Fibroblast of the aortic adventitia (primary cell): ENCODE measurements at places on chromosomes 2 and 18. TPM values are rescaled to one million over a fixed set of nuclear protein-coding genes. Genes with fewer than 3 reads are reported as not detected.
A peak's percentile ranks its signal among the peaks of the same experiment; 100 is the strongest.

SERPINB8 gene
- 14.8 and 18.9 TPM in 2 replicates for total RNA-seq

ST6GAL2 gene
- 0.09 and 0.16 TPM in 2 replicates for total RNA-seq

BIN1 gene
- total RNA-seq, result 45.8 and 68.7 TPM in 2 replicates

TTN gene
- 0.16 and 5.5 TPM in 2 replicates for total RNA-seq

- no peak for DNase-seq
These were observed 7.6 kb downstream of the DLX1 start for GRCh38 chr2:172092716-172093415.

DNA sequence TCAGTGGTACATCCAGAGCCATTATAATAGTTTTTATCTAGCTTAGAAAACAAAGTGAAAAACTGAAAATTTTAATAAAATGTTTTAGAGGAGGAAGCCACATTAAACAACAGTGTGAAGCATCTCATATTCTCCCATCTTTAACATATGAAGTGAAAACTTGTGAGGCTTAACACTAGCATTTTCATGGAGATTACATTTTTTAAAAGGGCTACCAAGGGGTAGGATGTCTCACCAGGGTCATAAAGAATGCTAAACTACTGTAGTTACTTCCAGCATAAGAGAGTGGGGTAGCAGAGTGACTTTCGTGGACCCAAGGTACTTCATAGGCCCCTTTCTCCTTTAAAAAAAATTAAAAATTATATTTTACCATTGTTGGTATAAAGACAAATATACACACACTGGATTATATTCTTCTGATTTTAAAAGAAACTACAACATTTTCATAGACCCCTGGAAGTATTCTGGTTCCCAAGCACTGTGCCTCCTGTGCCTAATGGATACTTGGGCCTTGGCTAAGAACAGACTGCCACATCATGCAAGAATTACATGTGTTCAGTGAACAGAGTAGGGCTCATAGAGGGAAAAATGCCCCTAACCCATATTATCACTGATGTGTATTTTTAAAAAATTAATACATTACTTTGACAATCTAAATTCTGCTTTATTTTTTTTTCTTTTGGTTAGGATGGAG lies 148.4 kb downstream of the SLC39A10 start:
- no peak for DNase-seq

DNA sequence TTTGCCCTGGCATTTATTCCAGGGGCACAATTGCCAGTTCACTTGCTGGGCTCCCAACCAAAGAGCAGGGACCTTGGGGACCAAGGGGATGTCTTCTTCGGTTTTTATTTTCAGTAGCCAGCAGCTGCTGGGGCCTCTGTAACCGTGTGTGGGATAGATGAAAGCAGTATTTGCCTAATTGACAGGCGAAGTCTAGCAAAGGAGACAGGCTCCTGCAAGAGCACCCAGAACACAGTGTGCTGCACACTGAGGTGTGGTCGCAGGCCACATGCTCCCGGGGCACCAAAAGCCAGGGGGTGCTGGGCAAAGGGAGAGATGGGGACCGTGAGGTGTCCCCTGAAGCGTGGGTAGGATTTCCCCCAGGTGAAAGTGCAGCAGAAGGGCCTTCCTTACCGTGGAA lies 5.3 kb downstream of the SAG start:
- DNase-seq, result no peak

DNA sequence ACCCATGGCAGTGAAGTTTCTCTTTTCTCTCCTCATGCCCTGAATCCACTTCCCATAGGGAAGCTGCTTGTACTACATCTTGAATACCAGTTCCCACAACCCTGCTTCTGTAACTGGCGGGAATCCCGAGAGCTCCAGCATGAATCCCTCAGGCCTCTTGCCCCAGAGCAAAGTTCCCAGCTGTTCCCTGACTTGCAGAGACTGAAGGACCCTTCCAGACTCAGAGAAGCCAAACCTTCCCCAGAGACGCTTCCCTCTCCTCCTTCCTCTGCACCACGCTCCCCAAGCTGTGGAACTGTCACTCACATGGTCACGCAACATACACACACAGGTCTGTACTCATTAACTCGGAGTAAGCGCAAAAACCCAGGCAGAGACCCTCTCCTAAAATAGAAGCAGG lies 26.4 kb downstream of the TRAPPC12 start:
- no peak for DNase-seq

- no peak for DNase-seq
These were observed 4.8 kb downstream of the SPAG16 start for GRCh38 chr2:213288913-213289700.

- DNase-seq, result no peak
These were observed 36.5 kb downstream of the GPD2 start for GRCh38 chr2:156472686-156473085.

DNA sequence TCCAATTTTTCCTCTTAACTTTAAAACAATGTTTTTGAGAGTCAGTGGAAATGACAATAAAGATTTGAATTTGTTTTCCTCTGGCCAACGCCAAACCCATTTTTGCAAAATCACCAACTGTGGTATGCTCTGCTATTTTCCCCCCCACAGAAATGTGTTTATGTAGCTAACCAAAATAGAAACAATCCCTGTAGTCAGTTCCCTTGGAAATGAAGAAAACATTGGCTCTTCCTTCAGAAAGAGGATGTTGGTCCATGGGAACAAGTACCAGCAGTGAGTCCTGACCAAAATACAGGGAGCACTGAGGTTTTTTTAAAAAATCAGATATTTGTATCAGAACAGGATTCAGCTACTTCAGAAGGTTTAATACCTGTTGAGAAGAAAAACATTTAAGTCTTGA lies 65.3 kb downstream of the SLC40A1 start:
- DNase-seq, result peak; percentile 49

DNA sequence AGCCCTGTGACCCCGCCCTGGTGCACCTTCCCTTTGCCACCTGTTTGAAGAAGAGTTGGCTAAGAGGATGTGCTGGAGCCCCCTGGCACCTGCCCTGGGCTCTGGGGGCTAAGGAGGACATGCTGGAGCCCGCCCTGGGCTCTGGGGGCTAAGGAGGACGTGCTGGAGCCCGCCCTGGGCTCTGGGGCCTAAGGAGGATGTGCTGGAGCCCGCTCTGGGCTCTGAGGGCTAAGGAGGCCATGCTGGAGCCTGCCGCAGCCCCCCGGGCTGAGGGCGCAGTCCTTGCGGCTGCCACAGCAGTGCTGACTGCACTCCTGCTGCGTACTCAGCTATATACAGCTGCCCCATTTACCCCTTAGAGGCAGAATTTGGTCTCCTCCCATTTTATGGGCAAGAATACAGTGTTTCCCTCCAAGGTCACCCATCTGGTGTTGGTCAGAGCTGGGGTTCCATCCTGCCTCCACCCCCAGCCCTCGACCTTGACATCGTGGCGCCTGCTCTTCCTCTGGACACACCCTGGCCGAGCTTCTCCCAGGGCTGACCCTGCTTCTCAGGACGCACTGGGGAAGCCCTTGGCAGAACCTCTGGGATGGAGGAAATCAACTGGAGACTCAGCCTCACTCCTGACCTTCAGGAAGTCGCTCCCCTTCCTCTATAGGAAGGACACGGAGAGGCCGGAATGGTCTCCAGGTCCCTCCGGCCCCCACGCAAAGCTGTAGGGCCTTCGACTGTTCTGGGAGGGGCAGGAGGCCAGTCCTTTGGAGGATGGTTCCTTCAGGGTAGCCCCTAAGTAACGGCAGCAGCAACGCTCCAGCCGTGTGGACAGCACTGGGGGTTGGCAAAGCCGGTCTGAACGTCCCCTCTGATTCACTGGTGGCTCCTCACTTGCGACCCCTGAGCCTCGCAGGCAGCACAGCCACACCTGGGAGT lies 65.0 kb upstream of the HPCAL1 start:
- DNase-seq, result no peak

GRCh38 chr2:55163941-55164390 lies 68.1 kb downstream of the CLHC1 start:
- no peak for DNase-seq

DNA sequence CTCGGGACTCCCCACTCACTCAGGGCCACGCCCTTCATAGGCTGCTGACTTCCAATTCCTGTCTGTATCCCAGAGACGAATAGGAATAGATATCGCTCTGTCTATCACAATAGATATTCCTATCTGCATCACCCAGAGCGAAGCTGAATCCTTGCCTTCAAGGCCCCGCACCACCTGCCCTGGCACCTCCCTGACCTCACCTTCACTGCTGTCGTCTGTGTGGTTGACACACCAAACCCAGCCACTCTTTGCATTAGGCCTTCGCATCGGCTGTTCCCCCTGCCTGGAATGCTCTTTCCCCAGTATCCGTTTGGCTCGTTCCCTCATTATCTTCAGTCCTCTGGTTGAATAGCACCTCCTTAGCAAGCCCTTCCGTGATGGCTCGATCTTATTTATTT lies 43.5 kb downstream of the ATOH8 start:
- no peak for DNase-seq

- peak; percentile 48 for DNase-seq
These were observed 103.9 kb downstream of the TTC32 start for GRCh38 chr2:19797871-19798270.

DNA sequence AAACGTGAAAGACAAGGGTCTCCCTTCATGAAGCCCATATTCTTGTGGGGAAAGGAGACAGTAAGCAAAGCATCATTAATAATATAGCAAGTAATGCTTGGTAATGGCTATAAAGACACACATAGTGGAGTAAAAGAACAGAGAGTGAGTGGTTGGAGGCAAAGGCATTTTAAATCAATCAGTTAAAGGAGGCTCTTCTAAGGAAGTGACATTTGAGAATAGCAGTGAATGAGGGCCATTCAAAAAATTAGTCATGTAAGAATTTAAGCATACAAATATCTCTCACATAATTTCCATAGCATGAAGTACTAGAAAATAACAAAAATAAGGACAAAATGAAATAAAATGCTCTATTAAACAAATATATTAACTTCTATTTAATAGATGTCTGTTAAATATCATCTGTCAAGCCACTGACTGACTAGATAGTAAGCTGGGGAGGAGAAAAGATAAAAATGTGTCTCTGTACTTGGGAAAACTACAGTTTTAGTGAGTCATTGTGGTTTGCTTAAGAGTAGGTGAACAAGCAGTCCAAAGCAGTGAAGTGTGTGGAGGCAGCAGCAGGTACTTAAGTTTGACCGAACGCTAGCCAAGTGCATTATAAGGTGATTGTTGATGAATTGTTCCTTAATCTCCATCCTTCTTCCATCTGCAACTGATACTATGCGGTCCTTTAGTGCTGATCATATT lies 160.1 kb downstream of the PARD3B start:
- no peak for DNase-seq

DNA sequence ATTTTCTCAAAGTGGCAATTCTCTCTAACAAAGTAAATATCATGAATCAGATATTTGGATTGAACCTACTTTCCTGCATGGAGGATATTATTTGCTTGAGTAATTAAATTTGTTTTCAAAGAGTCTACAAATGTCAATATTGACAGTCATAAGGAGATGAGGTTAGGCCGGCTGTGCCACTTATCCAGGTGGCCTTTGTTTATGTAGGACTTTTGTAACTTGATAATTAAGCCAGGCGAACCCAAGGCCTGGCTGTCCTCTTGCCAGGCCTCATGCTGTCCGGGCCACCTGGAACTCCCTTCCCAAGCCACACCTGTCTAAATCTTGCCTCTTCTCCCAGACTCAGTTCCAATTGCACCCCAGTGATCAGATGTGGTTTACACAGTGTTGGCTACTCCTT lies 255.2 kb downstream of the ACKR3 start:
- DNase-seq, result no peak

DNA sequence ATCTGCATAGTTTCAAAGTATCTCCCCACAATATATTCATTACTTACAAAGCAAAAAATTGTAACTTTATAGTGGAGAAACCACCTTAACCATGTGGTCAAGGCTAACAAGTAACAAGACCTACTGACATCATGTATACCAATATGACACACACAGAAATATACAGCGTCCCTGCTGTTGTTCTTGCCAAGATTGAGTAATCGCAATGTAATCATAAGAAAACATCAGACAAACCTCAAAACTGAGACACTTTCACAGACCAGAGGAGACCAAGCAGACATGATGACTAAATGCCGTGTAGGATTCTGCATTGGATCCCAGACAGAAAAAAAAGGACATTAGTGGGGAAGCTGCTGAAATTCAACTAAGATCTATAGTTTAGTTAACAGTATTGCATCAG lies 123.0 kb downstream of the ACAA2 start:
- DNase-seq, result peak; percentile 95

- DNase-seq, result no peak
These were observed 17.9 kb downstream of the DYSF start for GRCh38 chr2:71471276-71471675.

- peak; percentile 53 for DNase-seq
These were observed 12.0 kb downstream of the PSMD1 start for GRCh38 chr2:231068525-231069222.

DNA sequence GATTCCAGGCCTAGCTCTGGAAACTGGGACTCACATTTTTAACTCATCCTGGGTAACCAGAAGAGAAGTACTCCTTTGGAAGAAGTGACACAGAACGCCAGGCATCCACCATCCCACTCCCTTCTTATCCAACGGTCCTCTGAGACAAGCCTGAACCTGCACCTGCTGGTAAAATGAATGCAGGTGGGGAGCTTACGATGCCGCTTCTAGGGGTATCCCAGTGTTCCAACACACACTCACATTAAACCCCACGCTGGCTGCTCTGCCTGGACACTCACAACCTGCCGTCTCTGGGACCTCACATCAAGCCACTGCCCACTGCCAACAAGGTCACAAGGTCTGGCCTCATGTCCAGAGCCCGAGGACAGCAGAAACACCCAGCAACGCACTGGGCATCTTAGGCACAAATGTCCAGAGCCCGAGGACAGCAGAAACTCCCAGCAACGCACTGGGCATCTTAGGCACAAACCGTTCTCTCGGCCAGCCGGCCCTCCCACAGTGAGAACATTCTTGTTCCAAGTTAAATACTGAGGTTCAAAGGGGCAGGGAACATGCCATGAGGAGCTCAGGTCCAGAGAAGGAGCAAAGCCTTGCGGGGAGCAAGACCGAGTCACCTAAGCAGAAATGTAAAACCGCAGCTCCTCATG lies 9.9 kb downstream of the SLC66A2 start:
- no peak for DNase-seq

DNA sequence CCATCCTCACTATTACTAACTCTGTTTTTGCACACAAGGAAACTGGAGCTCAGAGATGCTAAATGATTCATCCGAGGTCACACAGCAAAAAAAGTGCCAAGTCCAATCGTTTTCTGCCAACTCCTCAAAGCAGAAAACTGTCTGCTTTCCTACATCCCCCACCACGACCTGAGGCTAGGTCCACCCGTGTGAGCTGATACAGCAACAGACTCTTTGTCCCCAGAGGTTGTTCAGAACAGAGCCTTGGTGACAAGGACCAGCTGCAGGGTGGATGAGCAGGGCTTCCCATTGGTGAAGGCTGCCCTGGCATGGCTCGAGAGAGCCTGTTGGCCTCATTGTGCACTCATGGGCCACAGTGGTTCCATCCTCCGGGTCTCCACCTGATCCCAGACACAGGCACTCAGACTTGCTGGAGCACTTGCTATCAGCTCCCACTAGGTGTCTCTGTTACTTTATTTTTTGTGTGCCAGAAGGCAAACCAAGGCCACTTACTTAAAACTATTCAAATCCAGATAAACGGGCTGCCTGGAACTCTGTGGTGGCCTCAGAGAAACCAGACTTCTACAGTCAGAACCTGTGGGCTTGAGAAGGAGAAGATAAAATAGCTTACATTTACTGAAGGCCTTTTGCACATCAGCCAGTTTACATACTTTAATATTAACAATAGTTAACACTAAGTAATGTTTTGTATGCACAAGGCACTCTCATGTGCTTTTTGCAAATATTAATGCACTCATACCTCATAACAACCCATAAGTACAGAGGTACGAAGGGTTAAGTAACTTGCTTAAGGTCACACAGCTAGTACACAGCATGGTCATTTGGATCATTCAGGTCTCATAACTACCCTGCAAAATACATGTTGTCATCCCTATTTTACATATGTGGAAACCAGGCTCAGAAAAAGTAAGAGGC lies 62.9 kb upstream of the CTIF start:
- DNase-seq, result peak; percentile 91
